Subcutaneous adipose tissue (tissue), 4 donors: ENCODE measurements at places on chromosomes 3 and 15. TPM values are rescaled to one million over a fixed set of nuclear protein-coding genes. Genes with fewer than 3 reads are reported as not detected.

Gene ACTRT3
- 7.2 TPM for total RNA-seq

Gene ALDH1L1
- 81.3 TPM for total RNA-seq

Gene FOXL2NB
- not detected for total RNA-seq

Gene C2CD4B
- not detected for total RNA-seq

Gene TIMMDC1
- 49.3 TPM for total RNA-seq

Gene ASB14
- not detected for total RNA-seq

Gene LRRC34
- total RNA-seq = 7.0 TPM

Gene ERC2
- total RNA-seq = not detected

Gene FRMD5
- total RNA-seq = 0.34 TPM
